ENCODE measurements at places on chromosomes 7 and 10.

GRCh38 chr10:21080261-21080660, 183.2 kb upstream of the NEBL start:
- DNase-seq: no peak

DNA sequence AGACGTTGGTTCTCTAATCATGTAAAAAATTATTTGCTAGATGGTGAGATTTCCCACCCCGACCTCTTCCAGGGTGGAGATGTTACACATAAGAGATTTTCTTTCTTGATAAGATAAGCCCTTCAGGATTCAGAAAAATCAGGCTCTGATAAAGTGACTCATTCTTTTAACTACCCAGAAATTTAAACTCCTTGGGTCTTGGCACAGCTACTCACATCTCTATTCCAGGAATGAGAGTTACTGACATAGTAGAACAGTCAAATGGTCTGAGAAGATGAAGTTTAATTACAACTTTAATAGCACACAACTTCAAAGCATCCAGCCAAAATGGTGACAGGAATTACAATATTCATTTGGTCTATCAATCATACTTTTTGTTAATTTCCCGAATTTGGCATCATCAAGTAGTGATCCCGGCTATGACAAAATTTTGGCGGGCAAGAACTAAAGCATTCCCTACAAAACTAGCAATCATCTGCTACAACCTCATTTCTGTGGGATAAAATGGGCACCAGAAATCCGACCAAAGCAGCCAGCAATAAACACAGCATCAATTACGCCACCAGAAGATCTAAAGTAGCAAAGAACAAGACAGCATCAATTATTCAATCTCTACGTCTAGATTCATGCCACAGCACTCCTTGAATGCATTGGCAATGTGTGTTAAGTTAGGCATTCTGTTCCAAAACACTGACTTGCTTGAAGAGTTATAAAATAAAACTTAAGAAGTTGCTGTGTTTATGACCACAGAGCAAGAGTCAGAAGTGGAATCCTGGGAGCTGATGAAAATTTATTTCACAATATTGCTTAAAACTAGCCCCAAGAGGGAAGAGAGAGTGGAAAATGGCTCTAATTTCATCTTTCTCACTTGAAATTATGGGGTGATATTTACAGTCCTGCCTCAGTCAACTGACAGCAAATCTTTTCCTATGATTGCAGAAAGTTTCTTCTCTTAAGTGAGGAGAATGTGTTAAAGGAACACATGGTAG, 565.7 kb upstream of the ANKRD30A start:
- DNase-seq: no peak

DNA sequence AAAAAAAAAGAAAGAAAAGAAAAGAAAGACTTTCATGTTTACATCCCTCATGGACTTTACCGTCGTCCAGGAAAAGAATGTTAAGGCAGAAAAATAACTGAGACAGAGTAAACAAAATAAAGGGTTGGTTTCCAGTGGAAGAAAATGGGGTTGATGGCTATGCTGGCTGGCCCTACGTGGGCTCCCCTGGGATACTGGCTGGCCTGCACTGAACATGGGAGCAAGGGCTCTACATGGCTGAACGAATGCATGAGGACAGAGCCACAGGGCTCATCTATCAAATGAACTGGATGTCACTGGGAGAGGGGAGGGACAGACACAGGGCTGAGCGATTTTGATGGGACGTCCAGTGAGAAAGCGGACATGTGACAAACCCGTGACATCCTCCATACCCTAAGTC, 2.5 kb upstream of the UCMA start:
- no peak for DNase-seq

- DNase-seq: no peak
Measured at GRCh38 chr10:17648243-17649035, 4.5 kb downstream of the STAM start.

DNA sequence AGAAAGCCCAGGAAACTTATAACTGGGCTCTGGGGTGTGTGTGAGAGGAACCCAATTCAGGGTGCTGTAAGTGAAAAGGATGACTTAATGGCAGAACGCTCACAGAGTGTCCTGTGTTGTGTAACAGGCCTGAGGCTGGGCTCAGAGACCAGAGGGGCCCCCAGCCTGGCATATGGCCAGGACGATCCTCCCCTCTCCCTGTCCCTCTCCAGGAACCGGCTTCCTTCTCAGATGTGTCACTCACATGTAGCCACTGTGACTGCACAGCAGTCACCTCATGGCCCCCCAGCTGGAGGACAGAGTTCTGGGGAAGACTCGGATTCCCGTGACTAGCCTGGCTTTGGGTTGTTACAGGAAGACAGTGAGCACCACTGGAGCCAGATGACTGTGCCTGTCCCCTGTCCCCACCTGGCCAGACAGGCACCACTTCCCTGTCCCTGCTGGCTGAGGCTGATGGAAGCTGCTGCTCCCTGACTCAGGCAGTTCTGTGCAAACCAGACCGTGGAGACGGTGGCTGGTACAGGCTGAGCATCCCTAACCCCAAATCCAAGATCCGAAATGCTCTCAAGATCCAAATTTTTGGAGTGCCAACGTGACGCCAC, 220.5 kb downstream of the MLLT10 start:
- DNase-seq: no peak

GRCh38 chr7:73436031-73436929, 2.7 kb downstream of the FZD9 start:
- DNase-seq: no peak

DNA sequence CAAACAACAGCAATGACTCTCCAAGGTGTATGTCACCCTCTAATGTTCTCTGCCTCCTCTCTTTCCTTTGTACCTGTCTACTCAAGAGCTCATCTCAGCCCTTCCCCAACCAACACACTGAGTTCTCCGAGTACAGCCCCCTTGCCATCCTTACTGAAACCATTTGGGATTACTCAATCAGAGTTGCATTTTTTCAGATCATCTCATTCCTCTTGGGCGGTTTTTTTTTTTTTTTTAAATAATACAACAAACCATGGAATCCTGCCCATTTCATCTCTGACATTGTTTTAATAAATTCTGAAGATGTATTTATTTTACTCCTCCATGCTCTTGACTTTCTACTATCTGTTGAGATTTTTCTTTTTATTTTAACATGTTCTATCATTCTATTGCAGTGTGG, 4.2 kb upstream of the CREB3L2 start:
- no peak for DNase-seq

DNA sequence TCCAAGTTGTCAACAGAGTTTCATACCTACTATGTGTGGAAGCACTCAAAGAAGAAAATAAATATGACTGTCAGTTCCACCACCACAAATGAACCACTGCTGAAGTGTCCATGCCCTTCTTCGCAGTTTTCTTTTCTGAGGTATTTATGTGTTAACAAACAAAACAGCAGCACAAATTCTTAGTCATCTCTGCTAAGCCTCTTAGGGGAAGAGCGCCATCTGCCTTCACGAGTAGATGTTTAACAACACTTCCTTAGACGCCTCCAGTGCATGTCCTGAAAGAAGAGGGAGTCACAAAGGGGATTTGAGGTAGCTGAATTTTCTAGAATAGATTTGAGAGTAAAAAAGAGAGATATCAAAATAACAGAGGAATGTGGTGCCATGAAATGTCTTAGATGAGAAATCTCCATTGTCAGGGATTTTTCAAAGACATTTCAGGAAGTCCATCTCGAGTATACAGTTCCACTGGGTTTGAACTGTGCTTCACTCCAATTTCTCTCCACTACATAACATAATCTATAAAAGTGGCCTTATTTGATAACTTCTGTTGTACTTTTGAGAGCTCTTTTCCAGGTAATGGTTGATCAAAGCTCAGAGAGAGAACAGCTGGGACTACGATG, 775.3 kb upstream of the POM121L12 start:
- DNase-seq: no peak

DNA sequence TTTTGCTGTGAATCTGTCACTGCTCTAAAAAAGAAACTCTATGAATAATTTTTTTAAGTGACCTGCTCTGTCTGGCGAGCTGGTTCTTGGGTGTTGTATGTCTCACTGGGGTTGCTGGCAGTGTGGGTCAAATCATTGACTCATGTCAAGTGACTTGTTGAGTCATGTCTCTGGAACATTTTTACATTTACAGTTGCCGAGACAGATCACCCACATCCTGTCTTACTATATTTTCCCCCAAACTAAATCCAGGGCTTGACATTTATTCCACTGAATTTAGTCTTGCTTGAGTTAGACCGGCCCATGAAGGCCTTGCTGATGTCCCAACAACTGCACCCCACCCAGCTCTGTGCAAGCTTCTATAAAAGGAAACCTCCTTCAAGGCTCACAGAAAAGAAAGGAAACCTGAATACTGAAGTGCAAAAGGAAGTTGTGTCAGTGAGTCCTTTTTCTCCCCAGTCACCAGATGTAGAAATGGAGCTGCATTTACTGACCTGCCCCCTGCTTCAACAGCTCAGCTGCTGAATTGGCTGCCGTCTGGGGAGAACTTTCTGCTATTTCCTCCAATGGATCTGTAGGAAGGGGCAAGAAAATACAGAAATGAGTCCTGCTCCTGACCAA, 290.3 kb downstream of the TNS3 start:
- no peak for DNase-seq

GRCh38 chr7:46811529-46811928, 770.4 kb downstream of the TNS3 start:
- no peak for DNase-seq

GRCh38 chr7:29033584-29033983, 75.5 kb upstream of the TRIL start:
- DNase-seq: no peak

GRCh38 chr7:82264783-82265305, 178.7 kb downstream of the CACNA2D1 start:
- DNase-seq: no peak

- DNase-seq: no peak
Measured at GRCh38 chr10:52465202-52465601, 151.1 kb downstream of the DKK1 start.

DNA sequence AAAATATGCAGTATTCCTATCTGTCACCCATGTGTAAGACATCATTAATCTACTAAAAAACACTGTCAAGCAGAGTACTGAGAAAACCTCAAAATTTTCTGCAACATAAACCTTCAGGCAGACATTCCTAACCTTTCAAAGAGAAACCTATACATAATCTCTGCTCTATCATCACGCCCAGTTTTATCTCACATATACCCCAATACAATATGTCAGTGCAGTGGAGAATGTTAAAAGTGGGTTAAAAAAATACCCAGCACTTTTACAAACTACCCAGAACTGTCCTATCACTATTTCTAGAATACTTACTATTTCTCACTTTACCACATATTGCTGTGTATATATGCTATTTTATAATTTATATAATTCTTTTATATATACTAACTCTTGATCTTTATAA, 922.0 kb upstream of the SORCS1 start:
- no peak for DNase-seq

GRCh38 chr7:12320987-12321647, 82.5 kb downstream of the VWDE start:
- no peak for DNase-seq

DNA sequence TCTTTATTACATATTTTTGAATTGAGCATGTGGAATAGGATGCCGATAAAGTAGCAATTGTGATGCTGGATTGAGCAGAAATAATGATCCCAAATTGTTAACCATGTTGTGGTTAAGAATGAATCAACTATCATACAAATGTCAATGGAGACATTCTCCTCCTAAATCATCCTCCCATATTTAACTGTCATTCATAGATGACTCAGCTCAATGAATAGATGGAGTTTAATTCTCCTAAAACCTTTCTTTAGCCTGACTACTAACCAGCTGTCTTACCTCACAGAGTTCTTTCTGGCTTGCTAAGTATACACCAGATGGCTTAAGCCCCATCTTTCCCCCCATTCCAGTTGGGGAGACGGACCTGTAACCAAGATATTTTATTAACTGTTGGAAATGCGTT, 23.4 kb upstream of the NPS start:
- no peak for DNase-seq

DNA sequence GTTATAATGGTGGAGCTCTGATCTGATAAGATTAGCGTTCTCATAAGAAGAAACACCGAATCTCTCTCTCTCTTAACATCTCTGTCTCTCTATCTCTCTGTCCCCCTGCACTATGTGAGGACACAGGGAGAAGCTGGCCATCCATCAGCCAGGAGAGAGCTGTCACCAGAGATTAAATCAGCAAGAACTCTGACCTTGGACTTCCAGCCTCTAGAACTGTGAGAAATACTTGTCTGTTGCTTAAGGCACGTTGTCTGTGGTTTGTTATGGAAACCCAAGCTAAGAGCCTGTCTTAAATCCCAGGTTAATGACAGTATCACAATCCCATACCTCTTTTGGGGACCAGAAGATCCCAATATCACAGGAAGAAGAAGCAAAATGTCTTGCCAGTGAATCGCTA, 132.0 kb upstream of the AKR1E2 start:
- DNase-seq: no peak

- no peak for DNase-seq
Measured at GRCh38 chr10:82176587-82176986, 301.6 kb downstream of the NRG3 start.

GRCh38 chr10:110044681-110045080, 36.9 kb downstream of the ADD3 start:
- DNase-seq: no peak

GRCh38 chr7:12571691-12572090, 1.2 kb downstream of the SCIN start:
- DNase-seq: no peak

- no peak for DNase-seq
Measured at GRCh38 chr7:55345292-55345691, 19.8 kb upstream of the LANCL2 start.

DNA sequence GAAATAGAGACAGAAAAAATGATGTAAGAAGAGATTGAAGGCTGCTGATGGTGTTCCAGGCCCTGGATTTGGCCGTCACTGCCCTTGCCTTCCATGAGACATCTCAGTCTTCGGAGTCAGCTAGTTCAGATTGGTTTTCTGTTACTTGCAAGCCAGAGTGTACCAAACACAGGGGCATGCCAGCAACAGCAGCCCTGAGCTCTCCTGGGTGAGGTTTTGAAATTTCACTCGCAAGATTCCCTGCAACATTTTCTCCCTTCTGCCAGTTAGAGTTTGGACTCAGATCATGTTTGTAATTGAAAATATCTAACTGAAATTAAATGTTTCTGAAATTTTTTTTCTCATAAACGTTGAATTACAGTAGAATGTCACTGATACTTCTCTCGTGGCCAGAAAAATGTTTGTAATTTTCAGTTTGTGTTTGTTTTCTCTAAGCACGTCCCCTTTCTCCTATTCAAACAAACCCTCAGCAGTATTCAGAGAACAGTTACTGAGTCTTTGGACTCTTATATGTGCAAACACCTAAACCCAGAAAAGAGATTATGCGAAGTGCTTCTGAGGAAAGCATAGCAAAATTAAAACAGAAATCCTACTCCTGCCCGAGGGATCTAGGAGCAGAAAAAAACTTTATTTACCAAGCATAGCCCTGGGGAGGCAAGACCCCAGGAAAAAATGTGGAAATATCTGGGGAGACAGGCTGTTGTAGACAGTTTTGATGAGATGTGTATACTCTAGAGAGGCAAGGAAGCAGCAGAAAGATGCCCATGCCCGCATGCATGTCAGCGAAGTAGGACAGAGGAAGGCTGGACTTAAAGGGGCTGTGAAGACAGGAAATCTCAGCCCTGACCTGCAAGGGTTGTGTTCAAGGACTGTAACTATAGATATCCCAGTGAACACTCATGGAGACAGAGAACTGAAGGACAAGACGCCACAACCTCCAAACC, 43.0 kb upstream of the NAMPT start:
- DNase-seq: no peak
